ENCODE measurements at places on chromosomes 1 and 21.

DNA sequence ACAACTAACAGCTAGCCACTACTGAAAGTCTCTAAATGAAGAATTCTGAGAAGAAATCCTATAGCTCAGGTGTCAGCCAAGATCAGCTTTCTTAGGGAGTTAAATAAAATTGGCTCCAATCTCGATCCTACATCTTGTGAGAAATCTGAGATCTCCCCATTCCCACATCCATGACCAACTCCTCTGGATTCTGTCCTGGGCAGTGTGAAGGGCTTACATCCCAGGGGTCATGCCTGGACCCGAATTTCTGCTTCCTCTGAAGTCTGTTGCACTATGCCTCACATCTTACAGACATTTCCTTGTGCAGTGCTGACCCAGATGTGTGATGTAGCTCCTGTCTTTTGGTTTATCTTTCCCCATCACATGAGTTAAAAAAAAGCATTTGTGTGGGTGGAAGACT lies 4.8 kb upstream of the TNN start:
- DNase-seq, result no peak

GRCh38 chr1:77978293-77978968 lies 441 bp downstream of the FUBP1 start:
- peak; percentile 77 for DNase-seq

GRCh38 chr1:201686714-201687455 lies 142.1 kb upstream of the IPO9 start:
- no peak for DNase-seq

GRCh38 chr1:211942583-211942982 lies 92.8 kb downstream of the INTS7 start:
- no peak for DNase-seq

- no peak for DNase-seq
These were observed 157.2 kb downstream of the ST6GALNAC5 start for GRCh38 chr1:77024500-77024899.

DNA sequence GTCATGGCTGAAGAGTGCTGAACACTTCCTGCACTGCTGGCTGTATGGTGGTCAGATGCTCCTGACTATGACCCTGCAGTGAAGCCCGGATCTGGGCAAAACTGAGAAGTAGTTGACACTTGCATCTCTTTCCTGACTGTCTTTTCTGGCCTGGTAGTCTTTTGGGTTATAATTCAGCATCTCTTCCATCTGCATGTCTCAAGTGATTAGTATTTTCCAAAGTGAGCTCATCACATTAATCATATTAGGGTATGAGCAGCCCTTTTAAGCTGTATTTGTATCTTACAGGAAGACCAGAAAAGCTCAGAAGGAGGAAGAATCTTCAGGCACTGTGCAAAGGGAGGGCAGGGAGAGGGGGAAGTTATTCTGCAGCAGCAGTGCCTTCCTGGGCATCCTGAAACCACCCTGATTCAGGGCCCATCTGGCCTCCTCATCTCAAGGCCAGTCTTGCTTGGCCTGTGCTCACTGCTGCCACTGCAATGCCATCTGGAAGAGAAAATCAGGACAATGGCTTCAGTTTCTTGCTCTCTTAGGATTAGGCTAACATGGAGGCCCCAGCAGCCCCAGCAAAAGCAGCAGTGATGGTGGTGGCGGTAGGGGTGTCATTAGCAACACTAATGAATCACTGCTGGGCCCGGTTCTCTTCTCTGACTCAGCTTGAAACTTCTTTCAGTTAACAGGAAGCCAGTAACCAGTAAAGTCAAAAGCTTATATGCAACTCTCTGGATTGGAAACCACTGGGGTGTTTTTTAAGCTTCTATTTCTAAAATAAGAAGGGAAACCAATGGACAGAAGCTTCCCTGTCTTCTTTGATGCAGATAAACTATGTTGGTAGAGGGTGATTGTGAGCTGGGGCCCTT lies 63.3 kb upstream of the WDR26 start:
- peak; percentile 75 for DNase-seq

DNA sequence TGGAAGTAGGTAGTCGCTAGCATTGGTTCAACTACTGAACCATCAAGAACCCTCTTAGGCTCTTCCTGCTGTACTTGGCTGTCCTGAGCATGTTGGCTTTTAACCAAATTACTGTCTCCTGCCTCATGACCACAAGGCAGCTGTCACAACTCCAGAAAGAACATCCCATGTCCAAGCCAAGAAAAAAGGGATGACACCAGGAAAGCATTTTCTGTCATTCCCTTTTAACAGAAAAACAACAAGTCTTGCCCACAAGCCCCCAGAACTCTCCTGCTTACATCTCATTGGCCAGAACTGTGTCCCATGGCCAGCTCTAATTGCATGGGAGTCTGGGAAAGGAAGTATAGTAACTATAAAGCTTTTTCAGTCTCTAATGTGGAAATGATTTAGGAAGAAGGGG lies 2.4 kb upstream of the RNU5D-1 start:
- DNase-seq, result no peak

GRCh38 chr1:232066521-232066920 lies 439.9 kb downstream of the DISC1 start:
- no peak for DNase-seq

DNA sequence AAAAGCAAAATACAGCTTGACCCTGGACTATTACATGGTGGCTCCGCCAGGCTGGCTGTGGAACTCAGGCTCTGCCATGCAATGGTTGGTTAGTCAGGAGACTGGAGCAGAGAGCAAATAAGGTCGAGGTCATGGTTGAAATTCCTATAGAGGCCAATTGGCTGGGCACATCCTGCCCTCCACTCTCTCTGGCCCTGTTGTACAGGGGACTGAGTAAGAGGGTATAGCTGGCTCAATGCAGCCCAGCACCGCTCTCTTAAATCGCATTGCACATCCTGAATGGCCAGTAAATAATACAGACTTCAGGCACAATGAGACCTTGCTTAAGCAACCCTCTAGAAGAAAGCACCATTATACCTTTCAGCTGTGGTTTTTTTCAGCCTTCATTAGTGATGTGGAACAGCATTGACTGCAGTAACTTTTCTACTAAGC lies 59.3 kb upstream of the PPP2R5A start:
- no peak for DNase-seq

- DNase-seq, result no peak
These were observed 9.3 kb downstream of the SAMD11 start for GRCh38 chr1:932776-933602.

DNA sequence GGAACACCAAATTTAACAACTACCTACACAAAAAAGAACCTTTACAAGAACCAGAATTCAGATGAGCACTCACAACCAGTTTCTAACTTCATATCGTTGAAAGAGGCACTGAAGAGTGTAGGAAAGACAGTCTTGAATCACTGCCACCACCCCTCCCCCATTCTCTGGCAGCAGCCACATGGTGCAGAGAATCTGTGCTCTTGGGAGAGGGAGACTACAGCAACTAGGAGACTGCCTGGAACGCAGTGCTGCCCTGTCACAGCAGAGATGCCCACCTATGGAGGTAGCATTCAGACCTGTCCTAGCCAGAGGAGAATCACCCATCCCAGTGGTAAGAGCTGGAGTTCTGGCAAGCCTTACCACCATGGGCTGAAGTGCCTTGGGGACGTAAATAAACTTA lies 7.3 kb downstream of the CCN1 start:
- no peak for DNase-seq

DNA sequence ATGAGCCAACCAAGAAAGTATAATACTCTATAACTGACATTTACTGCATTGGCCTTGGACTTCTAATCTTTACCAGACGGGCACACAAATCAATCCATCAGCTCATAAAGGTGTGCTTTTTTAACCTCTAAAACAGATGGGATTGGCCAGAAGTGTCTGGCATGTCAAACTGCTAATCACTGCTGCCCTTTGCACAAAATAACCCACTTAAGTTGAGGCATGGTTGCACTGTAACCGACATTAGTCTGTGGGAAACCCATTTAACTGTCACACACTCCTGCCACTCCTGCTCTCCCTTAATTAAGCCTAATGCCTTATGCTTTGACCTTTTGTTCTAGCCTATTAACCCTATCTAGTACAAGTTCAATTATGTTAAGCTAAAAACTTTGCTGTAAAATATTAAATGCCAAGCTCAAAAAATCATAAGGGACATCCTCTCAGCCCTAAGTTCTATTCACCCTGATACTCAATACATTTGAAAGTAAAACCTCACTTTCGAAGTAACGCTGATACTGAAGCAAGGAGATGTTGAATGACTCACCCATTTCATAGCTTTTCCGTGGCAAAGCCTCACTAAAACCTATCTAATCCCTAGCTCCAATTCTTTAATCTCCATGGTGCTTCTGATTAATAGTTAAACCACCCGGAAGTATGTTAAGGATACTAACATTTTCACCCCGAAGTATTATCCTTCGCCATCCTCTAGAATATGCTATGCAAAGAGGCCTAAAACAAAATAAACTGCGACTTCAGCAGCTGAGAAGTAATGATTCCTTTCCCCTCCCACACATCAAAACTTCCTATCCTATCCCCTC lies 12.9 kb downstream of the NRIP1 start:
- DNase-seq, result no peak

All from activated naive CD4-positive, alpha-beta T cell treated with Interleukin-2 at 50 U/mL for 16 hours (primary cell).